ENCODE measurements at places on chromosomes 4 and X.

GRCh38 chrX:48496660-48497059 lies 12.1 kb upstream of the PORCN start:
- DNase-seq: peak; percentile 21

- DNase-seq: peak; percentile 59
Observed at GRCh38 chrX:12011075-12011474, 127.2 kb upstream of the FRMPD4 start.

- DNase-seq: no peak
Observed at GRCh38 chr4:13570916-13571315, 26.6 kb upstream of the NKX3-2 start.

GRCh38 chr4:112515198-112516065 lies 548 bp downstream of the NEUROG2 start:
- peak; percentile 34 for DNase-seq

GRCh38 chr4:2662598-2662997 lies 93.5 kb downstream of the TNIP2 start:
- DNase-seq: peak; percentile 91

GRCh38 chr4:64940698-64941097 lies 531.4 kb upstream of the TECRL start:
- DNase-seq: peak; percentile 1

DNA sequence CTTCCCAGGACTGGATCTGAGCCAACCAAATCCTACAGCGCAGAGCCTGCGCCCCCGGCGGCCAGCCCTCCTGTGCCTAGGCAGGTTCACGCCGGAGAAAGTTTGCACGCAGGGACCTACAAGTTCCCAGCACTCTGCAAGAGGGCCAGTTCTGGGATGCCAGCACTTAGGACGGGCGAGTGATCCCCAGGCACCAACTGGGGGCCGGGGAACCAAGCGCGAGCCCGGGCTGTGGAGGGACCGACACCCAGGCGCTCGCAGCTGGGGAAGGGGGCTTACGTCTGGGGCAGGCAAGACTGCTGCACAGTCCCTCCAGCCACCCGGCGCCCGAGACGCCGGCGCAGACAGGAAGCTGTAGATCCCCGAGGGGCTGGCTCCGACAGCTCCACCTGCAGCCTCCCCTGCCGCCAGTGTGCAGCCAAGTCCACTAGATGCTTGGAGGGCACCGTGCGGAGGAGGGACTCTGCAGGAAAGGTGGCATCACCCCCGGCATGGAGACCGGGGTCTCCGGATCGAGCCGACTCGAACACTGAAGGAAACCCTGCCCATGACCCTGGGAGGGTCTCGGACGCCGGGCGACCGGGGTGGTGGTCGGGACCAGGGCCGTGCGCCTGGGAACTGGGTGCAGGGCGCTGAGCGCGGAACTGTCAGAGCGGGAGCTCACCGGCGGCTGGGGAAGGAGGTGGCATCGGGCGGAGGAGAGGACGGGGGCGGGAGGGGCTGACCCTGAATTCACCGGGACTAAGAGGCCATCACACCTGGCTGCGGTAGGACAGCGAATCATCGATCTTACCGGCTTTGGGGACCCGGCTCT lies 566 bp downstream of the CORIN start:
- DNase-seq: no peak

- DNase-seq: peak; percentile 16
Observed at GRCh38 chr4:111960241-111960667, 185.0 kb upstream of the FAM241A start.

GRCh38 chrX:137982472-137983172 lies 416.7 kb downstream of the ZIC3 start:
- DNase-seq: no peak

DNA sequence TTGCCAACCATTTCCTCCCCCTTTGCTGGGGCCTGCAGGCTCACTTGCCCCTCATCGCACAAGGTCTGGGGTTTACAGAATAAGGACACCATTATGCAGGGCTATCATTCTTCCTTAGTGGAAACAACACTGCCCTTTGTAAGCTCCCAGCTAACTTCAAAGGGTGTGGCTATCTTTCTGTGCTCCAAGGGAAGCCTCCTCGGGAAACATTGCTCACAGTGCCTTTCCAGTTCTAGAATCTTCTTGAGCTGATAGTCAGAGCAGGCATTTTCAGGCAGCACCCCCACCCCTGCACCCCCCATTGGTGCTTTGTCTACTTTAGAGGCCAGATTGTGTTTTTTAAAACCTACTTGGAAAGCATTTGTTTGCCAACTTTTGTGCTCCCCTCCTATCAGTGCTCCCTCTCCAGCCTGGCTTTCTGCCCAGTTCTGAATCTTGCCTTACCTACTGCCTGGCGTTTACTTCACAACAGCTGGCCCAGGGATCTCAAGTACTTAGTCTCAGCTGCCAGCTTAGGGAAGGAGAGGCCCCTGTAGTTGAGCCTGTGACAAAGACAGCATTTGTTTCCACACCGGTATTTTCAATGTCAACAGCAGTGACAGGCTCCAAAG lies 53.5 kb downstream of the PLAC1 start:
- peak; percentile 37 for DNase-seq

DNA sequence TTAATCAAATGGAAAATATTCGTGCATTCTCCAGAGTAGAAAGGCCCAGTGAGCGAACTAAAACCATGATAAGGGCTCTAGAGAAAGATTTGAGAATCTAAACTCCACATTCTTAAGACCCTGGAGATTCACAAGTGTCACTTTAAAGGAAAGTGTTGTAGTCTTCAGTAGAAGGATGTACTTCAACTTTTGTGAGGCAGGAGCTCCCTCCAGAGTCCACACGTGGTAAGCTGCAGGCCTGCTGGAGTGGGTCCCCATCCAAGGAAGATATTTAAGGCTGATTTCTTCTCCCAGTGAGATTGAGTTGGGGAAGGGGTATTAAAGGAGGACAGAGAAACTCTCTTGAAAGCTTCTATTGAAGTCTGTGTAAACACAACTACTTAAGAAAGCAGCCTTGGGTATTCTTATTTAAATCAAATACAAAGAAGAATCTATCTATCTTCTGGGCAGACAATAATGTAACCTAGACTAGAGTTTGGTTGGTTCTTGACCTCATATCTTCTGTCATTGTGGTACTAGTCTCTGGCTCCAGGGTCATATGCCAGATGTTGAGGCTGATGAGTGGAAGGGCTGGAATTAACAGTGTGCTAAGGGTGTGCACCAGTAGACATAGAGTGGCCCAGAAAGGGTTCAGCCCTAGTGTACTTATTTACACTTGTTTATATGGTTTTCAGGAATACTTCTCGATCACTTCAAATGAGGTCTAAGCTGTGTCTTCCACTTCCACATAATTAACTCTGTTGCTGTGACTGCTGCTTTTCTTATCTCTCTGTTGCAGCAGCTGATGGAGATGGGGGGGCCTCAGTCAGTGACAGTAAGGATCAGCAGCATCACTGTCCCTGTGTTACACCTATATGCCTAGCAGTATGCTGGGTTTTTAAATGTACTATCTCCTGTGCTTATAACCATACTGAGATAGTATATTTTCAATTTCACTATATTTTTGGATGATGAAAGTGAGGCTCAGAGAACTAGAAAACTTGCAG lies 76.1 kb downstream of the HMGB2 start:
- DNase-seq: peak; percentile 88

All from choroid plexus epithelial cell (primary cell).